ENCODE measurements at places on chromosomes 13 and 19. TPM values are rescaled to one million over a fixed set of nuclear protein-coding genes. Genes with fewer than 3 reads are reported as not detected.

The ZNF491 gene
- polyA plus RNA-seq = 2.0 TPM

The TGFBR3L gene
- 13.6 TPM for polyA plus RNA-seq

The A1BG gene
- 27.1 TPM for polyA plus RNA-seq

The PABPC3 gene
- polyA plus RNA-seq = 0.12 TPM

The ZNF471 gene
- 1.8 TPM for polyA plus RNA-seq

The SIGLEC5 gene
- 0.44 TPM for polyA plus RNA-seq

All from brain (organoid and tissue), 16 donors.